ENCODE measurements at places on chromosomes 6 and 20.
A peak's percentile ranks its signal among the peaks of the same experiment; 100 is the strongest.

DNA sequence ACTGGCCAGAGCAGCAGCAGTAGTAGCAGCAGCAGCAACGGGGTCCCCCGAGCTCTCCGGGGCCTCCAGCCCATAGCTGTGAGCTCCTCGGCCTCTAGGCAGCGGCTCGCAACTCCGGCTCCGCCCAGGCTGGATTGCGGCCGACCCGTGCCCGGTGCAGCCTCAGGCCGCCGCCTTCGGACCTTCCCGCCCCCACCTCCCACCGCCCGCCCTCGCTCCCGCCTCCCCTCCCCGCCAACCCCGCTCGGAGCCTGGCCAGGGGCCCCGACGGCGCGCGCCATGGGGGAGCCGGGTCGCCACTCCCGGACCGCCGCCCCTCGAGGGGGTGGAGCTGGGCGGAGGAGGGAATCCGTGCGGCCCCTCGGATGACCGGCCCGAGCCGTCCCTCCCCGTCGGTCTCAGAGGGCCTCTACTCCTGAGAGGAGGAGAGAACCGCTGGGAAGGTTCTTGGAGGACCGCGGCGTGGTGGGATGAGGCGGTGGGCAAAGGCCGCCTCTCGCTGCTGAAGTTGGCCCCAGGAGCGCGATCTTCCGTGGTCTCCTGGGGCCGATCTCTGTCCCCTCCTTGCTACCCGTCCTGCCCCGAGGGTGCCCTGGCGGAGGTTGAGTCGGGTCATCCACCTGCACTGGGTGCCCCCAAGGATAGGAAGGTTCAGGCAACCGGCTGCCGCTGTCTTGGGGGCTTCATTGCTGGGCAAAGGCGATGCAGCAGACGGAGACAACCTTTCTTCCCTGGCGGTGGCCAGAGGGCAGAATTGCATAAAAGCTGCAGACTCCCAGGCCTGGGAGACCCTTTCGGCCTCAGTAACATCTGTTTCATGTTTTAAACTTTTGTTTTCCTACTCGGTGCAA lies at the start of gene ADAM33:
TSS of gene ADAM33 (minus strand) at position 80 of the 851 bp plus-strand sequence. CDS start at position 74, 6 bp downstream.
- no peak for DNase-seq

DNA sequence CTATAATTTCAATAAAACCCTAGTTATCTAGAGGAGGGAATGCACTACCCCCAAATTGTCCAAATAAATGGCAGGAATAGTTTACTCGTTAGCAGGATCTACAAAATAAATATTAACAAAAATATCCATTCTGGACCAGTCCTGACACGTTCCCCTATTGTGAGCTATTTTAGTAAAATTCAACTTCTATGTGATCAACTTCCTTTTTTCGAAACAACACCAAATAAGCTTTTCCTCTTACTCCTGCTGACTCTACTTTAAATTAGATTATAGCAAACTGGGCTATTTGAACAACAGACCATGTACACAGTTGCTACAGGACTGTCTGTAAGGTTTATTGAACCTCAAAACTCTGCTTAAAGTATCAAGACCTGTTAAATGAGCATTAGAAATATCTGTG lies 154.3 kb downstream of the IPCEF1 start:
- DNase-seq, result no peak

- DNase-seq, result no peak
Measured at GRCh38 chr6:42488129-42488528, 36.4 kb upstream of the TRERF1 start.

- no peak for DNase-seq
Measured at GRCh38 chr6:166592821-166593220, 6.3 kb upstream of the RAMACL start.

GRCh38 chr20:8390037-8390433 lies 258.0 kb downstream of the PLCB1 start:
- DNase-seq, result no peak

DNA sequence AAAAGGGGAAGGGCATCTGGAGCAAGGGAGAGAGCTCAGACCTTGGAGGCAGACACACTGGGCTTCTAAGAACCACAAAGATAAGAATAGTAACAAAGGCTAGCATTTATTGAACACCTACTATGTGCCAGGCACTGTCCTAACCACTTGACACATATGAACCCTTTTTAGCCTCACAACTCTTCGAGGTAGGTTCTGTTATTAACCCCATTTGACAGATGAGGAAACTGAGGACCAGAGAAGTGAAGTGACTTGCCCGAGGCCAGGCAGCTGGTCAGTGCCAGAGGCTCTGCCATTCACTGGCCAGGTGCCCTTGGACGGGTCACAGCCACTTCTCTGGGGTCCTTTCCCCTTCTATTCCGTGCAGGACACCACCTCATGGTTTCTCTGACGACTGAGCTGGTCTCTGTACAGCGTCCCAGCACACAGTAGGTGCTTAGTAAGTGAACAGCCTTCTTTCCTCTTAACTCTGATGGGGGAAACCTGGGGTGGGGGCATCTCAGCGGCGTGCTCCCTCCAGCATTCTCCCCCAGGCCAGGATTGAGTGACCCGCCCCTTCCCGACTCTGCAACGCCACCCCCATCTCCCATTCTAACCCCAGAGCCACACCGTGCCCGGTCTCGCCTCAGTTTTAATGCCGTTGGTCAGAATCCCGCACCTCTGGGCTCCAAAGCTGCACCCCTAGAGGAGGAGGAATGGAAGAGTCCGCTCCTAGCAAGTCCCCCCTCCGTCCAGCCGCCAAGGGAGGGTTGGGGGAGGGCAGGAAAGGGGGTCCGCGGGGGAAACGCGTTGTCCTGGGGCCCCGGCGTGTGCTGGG lies 55.7 kb downstream of the CD40 start:
- no peak for DNase-seq

DNA sequence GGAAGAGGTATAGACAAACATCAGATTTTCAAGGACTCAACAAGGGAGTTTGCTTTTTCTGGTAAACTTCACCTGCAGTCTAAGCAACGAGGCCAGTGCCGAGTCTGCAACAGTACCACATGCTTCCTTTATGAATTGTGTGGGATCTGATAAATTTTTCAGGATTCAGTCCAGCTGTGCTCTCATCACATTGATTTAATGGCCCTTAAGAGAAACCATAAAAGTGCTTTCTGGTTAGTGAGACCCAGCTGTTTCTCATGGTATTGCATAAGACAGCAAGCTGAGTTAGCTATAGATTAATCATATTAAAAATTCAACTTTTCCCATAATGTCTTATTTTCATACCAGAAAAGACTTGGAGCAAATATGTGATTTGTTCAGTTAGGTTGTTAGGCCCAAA lies 291.4 kb downstream of the CENPW start:
- no peak for DNase-seq

- no peak for DNase-seq
Measured at GRCh38 chr6:124054034-124054433, 250.4 kb downstream of the NKAIN2 start.

- DNase-seq, result no peak
Measured at GRCh38 chr6:101001012-101001411, 119.9 kb upstream of the ASCC3 start.

DNA sequence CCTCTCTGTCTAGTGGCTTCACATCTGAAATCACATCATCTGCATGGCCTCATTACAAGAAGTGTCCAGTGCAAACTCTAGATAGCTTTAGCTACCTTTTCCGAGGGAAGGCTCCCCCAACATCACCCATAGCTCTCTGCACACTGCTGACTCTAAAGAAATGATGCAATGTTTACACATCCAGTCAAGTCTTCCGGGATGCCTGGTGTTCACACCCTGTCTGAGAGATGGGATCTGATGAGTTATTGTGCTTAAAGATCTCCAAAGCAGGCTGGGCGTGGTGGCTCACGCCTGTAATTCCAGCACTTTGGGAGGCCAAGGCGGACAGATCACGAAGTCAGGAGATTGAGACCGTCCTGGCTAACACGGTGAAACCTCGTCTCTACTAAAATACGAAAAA lies 404.6 kb upstream of the IRAK1BP1 start:
- DNase-seq, result no peak

- DNase-seq, result no peak
Measured at GRCh38 chr20:1848373-1848772, 46.8 kb upstream of the SIRPA start.

- DNase-seq, result no peak
Measured at GRCh38 chr20:41411391-41411847, 44.8 kb upstream of the EMILIN3 start.

DNA sequence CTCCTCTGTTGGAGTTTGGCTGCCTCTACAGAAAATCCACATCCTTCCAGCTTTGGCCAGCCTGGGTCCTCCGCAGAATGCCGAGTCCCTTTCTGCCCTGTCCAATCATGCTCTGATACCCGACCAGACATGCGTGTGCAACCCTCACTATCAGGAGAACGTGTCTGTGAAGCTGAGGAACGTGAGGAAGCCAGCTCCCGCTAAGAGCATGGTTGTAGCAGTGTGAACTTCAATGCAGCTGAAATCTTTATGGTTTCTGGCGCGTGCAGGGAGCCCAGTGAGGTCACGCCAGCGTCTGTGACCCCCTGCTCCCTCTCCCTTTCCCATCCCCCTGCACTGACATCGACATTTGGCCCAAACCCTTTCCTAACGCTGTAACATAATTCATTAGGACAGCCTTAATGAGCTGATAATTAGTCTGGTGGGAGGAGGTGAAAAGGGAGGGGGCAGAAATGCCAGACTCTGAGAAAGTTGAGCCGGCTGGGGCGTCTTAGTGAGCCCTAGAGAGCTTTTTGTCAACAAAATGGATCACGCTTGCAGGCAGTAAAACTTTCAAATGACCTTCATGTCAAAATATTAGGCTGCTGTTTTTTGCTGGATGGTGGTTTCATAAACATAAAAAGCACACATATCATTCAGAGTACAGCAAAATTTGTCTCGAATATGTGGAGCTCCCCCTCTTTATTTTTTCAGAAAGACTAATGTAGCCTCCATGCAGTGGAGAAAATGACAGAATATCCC lies 423.3 kb downstream of the QKI start:
- DNase-seq, result no peak

GRCh38 chr6:107059606-107060005 lies 31.6 kb downstream of the MTRES1 start:
- no peak for DNase-seq

DNA sequence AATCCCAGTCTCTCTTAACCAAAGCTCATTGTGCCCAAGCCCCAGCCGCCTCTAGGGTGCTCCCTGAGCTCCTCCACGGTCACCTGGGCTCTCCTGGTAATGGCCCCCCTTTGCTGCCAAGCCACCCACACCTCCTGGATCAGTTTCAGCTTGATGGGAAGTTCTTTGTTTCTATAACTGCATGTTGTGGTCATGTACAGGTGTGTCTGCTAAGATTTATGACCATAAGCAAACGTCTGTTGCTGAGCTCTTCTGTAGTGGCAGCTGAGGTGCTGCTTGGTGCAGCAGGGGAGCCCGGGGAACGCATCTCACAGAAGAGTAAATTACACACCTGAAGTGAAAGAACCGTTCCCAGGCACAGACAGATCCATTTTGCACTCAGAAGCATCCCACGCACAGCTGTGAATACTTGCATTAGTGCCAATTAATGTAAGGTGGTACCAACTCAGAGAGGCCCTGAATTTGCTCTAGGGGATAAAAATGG lies 194.6 kb upstream of the ARID1B start:
- no peak for DNase-seq

DNA sequence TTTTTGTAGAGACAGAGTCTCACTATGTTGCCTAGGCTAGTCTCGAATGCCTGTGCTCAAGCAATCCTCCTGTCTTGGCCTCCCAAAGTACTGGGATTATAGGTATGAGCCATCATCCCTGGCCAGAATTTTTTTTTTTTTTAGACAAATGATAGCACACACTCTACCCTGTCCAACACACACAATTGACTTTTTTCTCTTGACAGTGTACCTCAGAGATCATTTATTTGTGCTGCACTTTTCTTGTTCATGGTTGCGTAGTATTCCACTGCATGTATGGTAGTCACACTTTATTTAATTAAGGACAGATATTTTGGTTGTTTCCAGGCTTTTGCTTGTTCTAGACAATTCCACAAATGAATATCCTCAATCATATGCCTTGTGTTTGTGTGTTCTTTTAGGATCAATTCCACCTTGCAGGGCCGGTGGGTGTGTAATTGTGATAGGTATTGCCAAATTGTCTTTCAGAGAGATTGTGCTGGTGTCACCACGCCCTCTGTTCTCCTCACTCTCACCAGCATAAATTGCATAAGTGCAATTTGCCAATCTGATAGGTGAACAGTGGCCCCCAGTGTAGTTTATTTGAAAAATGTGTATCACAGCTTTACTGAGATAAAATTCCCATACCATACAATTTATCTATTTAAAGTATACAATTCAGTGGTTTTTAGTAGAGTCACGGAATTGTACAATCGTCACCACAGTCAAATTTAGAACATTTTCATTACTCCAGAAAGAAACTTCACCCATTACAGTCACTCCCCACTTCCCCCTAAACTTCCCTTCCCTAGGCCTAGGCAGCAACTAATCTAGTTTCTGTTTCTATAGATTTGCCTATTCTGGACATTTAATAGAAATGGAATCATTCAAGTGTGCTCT lies 20.1 kb downstream of the SRC start:
- DNase-seq, result no peak

DNA sequence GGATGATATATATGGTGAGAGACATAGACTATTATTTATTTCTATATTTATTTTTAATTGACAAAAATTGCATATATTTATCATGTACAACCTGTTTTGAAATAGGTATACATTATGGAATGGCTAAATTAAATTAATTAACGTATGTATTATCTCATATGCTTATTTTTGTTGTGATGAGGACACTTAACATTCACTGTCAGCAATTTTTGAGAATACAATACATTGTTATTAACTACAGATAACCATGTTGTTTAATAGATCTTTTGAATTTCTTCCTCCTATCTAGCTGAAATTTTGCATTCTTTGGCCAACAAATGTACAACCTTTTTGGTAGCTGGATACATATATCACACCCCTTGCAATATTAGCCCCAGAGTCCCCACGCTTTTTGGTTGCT lies 110.7 kb upstream of the CITED2 start:
- DNase-seq, result no peak

DNA sequence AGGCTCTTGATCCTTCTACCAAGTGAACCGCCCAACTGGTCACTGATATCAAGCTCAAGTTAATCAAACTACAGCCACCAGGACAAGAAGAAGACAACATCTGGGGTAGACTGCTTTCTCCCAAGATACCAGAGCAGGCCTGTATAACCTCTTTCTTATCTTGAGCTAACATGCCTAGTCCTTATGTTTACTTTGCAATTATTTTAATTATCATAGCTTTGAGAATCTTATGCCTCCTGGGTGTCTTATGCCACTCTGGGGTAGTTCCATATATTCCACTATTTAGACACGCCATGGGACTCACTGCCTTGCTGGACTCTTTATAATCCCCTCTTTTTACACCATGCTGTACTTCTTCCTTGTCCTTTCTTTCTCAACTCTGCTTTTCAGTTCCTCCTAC lies 41.5 kb upstream of the ECI2 start:
- DNase-seq, result no peak

GRCh38 chr20:38770546-38770945 lies 22.3 kb downstream of the ACTR5 start:
- DNase-seq, result no peak

GRCh38 chr6:150343434-150343833 lies 25.4 kb upstream of the IYD start:
- DNase-seq, result no peak

DNA sequence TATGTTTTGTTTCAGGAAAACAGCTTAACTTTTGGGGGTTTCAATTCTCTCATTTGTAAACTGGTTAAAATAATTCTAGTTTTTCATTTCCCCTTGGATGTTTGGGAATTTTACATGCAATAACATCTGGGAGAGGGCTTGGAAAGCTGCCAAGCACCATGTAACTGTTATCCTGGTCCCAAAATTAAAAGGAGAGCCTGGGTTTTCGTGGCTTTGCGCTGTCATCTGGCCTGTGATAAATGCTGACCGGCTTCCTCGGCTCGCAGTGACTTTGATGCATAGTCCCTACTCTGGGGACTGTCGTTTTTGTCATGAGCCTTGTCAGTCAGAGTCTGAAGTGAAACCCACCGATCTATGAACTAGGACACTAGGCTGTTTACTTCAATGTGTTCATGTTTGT lies 12.2 kb downstream of the SLC35F1 start:
- peak; percentile 18 for DNase-seq

All from left lung (tissue), 14 donors.